ENCODE measurements at places on chromosomes 5 and 9. TPM values are rescaled to one million over a fixed set of nuclear protein-coding genes. Genes with fewer than 3 reads are reported as not detected.

The CAVIN4 gene
- total RNA-seq, result not detected

The TYRP1 gene
- total RNA-seq, result not detected

The ANKRD34B gene
- not detected for total RNA-seq

The SAXO1 gene
- total RNA-seq, result not detected

The RETREG1 gene
- total RNA-seq, result 3.3 TPM

The TMEM252 gene
- total RNA-seq, result not detected

The PAPPA gene
- not detected for total RNA-seq

The BNC2 gene
- not detected for total RNA-seq

The CCDC192 gene
- not detected for total RNA-seq

The SRP19 gene
- total RNA-seq, result 51.6 TPM

The AK8 gene
- 0.93 TPM for total RNA-seq

The APBB3 gene
- total RNA-seq, result 37.5 TPM

The HMMR gene
- 2.8 TPM for total RNA-seq

The TSSK1B gene
- total RNA-seq, result not detected

DNA sequence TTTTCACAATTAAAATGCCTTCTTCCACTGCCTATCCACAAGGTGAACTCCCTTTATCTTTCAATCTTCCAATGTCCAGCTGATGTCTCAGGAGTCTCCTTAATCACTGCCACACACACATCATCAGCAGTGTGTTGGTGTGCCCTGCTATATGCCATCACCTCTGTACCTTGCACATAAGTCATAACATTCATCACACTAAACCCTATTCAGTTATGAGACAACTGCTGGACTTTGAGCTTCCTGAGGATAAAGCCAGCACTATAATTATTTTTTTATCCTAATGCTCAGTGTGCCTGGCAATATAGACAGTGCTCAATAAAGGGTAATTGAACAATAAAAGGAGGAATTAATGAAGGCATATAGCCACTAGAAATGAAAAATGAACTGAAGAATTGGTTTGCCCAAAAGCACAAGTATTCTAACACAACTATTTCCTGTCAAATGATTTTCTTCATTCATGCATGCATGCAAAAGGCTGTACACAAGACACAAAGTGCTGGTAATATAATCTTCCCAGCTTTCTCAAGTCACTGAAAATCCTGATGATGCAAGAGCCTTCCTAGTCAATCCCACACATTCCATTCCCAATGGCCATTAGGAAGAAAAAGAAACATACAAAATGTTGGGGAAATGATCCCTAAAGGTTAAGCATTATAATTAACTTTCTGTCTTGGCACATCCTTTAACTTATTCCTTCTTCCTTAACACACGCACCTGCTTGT lies 32.4 kb downstream of the LPAR1 start:
- DNase-seq, result no peak

- DNase-seq, result no peak
Observed at GRCh38 chr5:75524071-75524470, 12.4 kb downstream of the POLK start.

DNA sequence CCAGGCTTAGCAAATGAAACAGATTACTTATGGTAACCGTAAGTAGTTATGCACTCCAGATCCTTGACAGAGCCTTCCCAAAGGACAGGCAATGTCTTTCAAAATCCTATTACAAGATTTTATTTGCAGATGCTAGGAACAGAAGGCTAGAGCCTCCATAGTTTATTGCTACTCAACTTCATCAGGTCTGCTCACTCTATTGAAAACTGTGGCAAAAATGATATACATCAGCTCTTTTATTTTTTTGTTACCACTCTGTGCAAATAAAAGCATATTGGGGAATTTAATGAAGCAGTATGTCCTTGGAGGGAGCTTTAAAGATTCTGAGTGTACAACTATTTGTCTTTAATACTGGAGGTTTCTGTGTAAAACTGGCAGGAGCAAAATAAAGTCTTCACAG lies 46.5 kb downstream of the SLC44A1 start:
- no peak for DNase-seq

DNA sequence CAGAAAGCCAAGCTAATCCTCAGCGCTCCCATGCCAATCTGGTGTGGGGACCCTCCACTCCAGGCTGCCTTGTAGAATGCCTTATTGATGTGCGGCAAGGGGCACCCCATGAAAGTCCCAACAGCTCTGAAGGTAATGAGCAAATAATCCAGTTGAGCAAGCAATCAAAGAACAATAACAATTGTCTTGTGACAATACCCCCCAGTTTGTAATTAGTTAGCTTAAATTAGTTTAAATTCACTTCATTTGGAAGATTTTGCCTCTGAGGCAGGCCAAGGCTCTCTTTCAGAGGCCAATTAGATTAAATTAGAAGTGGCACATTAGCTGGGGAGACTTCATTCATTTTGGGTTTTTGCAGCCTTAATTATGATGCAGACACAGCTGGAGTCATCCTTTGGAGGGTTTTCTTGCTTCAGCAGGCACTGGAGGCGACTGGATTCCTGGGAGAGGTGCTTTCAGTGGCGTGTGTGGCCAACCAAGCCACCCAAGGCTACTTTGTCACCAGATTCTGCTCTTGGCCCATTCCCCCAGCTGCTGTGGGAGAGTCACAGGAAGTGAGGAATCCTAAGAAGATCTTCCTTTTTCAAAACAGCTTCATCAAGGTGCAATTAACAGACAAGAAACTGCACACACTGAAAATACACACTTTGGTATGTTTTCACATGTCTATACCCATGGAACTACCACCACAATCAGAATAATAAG lies 17.9 kb upstream of the FBP1 start:
- no peak for DNase-seq

GRCh38 chr9:109996936-109997580 lies 210.9 kb downstream of the C9orf152 start:
- no peak for DNase-seq

GRCh38 chr5:76952795-76953536 lies at the start of gene CRHBP:
Gene CRHBP (plus strand): TSS chr5:76953045. CDS start chr5:76953135, 90 bp downstream.
- DNase-seq, result no peak

GRCh38 chr5:111280282-111280951 lies 56.2 kb downstream of the CAMK4 start:
- no peak for DNase-seq

DNA sequence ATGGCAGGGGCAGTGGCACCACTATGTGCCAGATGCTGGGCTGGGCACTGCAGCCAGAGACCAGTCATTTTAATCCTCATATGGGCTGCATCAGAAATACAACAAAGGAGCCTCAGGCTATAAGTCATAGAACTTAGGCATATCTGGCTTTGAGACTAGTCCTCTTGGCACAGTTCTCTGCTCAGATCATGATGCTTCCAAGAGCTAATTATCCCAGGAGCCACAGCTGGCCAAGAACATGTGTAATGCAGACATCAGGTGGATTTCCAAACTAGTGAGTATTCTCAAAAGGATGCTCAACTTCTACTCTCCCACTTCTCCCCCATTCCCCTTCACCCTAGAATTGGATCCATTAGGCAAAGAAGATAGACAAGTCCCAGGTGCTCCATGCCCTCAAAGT lies 562.2 kb upstream of the TRPC7 start:
- DNase-seq, result no peak

- DNase-seq, result no peak
Observed at GRCh38 chr5:3600106-3601060, 4.8 kb downstream of the IRX1 start.

DNA sequence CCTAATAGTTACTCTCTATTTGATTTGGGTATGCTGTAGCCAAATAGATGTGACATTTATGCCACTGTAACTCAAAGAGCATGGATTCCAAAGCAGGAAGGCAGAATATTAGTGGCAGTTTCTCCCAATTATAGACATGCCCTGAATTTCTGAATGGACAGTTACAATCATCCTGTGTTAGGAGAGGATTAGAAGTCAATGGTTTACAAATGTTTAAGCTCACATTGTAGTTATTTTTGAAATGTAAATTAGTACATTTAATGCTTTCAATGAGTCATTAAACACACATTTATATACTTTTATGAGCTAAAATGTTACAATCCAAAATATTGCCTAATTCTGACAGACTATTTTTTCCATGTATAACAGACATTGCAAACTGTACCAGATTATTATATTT lies 62.3 kb upstream of the CDH18 start:
- DNase-seq, result no peak

DNA sequence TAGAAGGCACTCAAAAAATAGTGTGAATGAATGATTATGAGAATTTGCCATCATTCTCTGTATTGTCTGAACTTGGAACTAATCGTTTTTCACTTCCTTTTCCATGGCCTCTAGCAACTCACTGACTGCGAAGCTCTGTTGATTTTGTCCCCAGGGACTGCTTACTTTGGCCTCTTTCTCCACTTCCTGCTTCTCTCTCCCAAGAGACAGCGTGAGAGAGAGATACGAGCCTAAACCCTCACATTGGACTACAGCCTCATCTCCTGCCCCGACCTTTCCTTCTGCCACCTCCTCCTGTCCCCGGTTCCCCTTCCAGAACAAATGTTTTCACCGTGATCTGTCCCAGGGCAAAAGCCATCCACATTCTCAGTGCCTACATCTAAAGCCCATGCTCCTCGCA lies 300.8 kb upstream of the PANK3 start:
- DNase-seq, result no peak

GRCh38 chr9:34446468-34446891 lies 11.9 kb downstream of the FAM219A start:
- no peak for DNase-seq

- no peak for DNase-seq
Observed at GRCh38 chr9:121881920-121882500, 211.1 kb downstream of the TTLL11 start.

- DNase-seq, result no peak
Observed at GRCh38 chr5:167528651-167529050, 762.8 kb upstream of the WWC1 start.

DNA sequence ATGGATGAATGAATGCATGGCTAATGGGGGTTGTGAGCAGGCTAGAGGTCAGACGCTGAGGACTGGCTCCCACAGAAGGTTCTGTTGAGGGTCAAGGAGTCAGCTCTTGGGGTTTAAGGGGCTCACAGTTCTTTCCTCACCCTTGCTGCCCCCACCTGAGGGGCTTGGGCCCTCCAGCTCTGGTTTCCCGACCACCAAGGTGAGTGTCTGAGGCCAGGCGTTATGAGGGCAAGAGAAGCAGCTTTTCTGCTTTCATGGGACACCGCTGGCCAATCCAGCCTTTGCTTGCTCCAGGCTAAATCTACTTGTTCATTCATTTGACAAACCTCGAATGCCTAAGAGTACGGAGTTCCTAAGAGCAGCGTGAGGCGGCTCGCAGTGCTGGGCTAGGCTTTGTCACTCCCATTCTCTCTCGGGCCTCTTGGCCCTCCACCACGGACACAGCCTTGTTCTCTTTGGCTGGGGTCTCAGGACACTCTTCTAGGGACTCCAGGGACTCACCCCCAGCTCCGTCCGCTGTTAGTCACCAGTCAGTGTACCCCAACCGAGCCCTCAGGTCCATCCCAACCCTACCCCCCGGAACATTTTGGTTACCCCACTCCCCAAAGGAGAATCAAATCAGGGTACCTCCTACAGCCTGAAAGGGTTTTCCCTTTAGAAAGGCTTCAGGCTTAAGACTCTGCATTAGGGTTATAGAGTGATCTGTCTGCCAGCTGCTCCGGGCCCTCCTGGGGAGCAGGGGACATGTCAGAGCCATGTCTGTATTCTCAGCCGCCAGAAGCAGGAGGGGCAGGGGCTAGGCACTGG lies 210.1 kb upstream of the MVB12B start:
- DNase-seq, result no peak

DNA sequence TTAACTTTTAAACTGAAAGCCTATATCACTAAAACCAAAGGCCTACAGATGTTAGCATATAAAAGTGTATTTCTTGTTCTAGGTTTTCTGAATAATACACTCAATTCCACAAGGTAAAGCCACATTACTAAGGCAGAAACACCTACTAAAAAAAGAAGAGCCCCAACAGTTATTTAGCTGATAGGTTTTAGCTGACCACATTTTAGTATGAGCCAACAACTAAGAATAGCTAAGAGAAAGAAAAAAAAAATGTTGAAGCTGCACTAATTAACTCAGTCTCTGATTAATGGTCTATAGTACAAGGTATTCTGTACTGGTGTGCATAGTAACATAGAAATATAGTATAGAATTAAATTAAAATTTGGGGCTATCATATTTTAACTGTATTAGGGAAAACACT lies 23.5 kb downstream of the ZFR start:
- DNase-seq, result no peak

- DNase-seq, result no peak
Observed at GRCh38 chr9:135006911-135007570, 80.4 kb upstream of the OLFM1 start.

DNA sequence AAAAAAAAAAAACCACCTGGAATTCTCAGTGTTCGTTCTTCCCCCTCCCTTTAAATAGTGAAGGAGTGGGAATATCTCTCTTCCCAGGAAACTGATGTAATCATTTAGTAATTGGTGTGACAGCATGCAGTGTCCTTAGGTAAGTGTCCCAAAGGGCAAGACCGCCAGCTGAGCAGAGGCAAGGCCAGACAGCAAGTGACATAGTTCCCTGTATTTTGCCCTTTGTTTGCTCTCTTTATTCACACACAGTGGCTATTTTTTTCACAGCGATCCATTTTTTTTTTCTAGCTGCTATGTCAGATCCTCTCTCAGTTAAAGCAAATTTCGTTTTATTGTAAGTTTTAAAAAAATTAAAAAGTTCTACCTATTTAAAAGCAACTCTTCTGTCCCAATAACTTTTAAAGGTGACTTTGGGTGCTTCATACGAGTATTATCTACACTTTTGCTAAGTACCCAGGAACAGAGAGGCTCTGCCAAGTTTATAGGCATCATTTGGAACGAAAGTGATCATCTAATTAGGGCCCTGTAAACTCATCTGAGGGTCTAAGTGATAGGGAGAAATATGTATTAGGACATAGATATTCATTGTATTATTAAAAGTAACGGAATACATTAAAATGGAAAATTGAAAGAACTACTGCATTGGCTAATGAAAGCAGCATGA lies 98.2 kb upstream of the ALDH1A1 start:
- DNase-seq, result no peak

GRCh38 chr5:29963956-29964355 lies 1229.5 kb upstream of the CDH6 start:
- DNase-seq, result no peak

DNA sequence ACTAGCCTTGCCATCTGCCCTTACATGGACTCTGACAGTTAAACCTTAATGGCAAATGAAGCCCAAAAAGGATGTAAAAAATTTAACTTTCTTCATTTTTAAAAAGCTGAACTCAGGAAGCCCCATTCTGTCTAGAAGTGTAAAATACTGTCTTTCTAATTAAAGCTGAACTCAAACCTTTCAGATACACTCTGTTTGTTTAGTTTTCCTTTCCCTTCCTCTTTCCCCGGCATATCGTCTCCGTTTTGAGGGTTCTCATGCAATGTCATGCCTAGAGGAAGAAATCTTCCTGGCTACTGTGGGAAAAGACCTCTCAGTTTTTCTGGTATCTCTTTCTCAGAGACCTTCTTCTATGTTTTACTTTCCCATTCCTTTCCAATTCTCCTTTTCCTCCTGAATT lies 841.5 kb downstream of the DTWD2 start:
- no peak for DNase-seq

GRCh38 chr5:153267506-153267905 lies 223.0 kb upstream of the GRIA1 start:
- no peak for DNase-seq

DNA sequence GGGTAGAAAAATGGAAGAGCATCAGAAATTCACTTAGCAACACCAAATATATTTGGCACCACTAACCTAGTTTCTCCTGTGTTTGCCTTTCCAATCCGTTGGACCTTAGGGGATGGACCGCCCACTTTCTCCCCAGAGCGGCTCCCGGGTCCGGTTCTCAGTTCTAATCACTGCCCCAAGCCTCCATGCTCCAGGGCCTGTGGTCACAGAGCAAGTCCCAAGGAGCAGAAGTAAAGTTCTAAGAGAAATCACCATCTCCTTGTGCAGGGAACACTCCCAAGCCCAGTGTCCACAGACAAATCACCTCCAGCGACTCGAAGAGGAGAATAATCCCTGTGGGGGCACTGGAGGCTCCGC lies 728 bp upstream of the SLC1A1 start:
- no peak for DNase-seq

- no peak for DNase-seq
Observed at GRCh38 chr9:77817590-77818311, 169.6 kb upstream of the GNA14 start.

Measured in activated B cell treated with CpG ODN at 0.5 μM for 24 hours (primary cell).